ENCODE measurements at places on chromosomes 16 and 17.

DNA sequence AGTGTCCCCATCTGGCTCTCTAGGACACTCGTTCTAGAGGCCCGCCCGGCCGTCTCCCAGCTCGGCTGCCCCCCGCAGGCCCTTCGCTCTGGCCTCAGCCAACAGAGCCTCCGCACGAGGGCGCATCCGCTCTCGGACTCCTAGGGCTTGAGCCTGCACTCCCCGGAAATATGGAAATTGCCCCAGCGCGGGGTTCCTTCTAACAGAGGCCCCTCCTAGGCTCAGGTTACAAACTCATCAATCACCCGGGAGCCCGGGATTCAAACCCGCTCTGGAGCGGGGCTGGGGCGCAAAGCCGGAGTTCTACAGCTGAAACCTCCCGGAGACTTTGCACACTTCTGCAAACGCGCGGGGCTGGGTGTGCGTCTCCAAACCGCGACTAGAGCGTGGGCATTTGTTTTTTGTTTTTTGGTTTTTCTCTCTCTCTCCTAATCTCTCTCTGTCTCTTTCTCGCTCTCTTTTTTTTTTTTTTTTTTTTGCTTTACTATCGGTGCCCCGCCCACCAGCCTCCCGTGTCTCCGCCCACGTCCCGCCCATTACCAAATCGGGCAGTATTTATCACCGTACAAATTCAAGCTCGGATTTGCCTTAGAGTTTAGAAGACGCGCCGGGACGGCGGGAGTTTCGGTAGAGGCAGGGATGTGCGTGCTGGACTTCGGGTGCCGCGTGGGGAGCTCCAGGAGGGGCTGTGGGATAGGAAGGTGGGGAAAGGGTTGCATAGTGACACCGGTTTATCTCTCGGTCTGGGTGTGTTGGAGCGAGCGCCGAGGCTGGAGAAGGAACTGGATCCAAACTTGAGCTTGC, 2.4 kb upstream of the FOXL1 start:
- peak; percentile 85 for DNase-seq

DNA sequence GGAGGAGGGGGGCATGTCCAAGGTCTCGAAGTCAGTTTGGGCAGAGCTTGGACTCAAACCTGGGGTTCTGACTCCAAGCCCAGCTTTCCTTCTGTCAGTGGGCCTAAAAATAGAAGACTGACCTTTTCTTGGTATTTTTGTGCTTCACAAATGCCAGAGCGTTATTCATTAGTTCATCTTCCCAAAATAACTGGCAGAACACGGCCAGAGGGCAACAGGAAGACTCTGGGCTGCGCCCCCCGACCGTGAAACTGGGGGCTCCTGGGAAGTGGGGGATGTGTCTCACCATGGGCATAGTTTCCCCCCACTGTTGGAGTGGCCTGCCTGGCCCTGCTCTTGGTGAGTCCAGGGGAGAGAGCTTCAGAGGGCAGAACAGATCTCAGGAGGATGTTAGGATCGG, 94.0 kb downstream of the SOCS1 start:
- no peak for DNase-seq

DNA sequence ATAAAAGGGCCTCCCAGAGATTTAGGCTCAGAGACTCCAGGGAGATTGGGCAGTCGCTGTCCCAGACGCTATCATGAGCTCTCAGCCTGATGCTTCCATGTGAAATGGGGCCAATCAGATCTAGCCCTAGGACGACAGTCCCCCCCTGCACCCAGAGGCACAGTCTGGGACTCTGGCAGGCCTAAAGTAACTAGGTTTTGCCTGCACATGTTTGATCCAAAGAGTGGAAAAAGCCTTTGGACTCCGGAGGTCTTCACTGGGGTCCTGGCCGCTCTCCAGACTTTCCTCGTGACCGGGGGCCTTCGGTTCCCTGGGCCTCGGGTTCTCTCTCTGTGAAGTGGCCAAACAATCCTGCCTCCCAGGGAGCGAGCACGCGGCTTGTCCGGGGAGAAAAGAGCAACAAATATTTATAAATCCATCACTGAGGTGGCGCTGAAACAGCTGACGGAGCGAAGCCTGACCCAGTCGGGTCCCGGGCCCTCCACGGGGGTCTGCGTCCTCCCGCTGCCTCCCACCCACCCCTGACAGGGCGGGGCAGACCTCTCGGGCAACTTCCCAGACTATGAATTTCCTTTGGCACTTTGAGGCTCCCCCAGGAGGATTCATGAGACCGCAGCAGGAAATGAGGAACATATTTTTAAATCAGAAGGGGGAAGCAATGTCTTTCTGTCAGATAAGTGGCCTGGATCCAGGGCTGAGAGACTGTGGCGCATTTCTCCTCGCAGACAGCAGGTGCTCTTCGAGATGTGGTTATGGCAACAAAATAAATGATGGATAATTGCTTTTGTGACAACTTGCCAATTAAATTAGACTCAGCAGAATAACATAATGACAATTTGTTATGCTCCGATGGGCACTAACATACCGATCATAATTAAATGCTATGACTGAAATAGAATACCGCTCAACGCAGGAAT, 38.9 kb downstream of the MRPS23 start:
- DNase-seq, result peak; percentile 76

GRCh38 chr17:17153071-17153470, 53.1 kb downstream of the PLD6 start:
- DNase-seq, result no peak

GRCh38 chr16:5851393-5851982, 753.9 kb upstream of the EEF2KMT start:
- peak; percentile 1 for DNase-seq

DNA sequence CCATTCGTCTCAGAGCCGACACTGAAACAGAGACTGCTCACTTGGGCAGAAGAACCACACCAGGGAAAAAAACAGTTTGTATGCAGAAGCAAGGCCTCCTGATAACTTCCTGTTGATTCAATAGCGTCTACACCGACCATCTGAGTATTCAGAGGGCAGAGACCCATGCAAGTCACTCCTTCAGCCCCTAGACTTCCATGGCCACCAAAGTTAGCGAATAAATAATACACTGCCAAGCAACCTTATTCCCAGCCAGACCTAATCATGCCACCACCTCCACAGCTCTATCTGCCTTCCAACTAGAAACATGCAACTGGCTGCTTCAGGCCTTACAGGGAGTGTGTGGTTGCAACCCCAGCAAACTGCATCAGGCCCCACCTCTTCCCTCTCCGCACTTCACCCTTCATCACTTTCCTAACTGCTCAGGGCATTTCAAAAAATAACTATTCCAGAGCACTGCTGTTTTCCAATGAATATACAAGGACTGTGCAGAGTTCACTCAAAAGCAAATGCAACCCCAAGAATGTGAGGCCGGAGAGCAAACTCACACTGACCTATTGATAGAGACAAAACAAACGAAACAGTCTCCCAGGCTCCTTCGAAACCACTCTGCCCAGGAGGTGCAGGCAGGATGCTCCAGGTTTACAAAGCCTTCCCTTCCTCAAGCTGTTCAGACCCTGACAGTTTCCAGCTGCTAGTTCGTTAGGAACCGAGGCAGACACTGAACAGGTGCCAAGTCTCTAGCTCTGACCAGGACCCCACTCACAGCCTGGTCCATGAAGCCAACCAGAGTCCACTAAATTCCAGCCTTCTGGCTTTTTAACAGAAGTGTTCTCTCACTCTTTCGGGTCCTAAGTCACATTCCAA, 3.6 kb downstream of the USP7 start:
- peak; percentile 54 for DNase-seq
